Neural crest cell (in vitro differentiated cells): ENCODE measurements at places on chromosomes 11 and 22. TPM values are rescaled to one million over a fixed set of nuclear protein-coding genes. Genes with fewer than 3 reads are reported as not detected.

The ELFN2 gene
- 0.09 and 0.27 TPM in 2 replicates for total RNA-seq

The KCNJ11 gene
- 2.3 TPM in 2 replicates for total RNA-seq

The ART1 gene
- total RNA-seq, result not detected in 2 replicates

The TTC36 gene
- total RNA-seq, result 1.1 and 1.2 TPM in 2 replicates

- no peak for DNase-seq
Observed at GRCh38 chr22:36544107-36544620, 15.2 kb upstream of the EIF3D start.

GRCh38 chr11:104159356-104159755, 4.6 kb downstream of the PDGFD start:
- DNase-seq, result no peak

DNA sequence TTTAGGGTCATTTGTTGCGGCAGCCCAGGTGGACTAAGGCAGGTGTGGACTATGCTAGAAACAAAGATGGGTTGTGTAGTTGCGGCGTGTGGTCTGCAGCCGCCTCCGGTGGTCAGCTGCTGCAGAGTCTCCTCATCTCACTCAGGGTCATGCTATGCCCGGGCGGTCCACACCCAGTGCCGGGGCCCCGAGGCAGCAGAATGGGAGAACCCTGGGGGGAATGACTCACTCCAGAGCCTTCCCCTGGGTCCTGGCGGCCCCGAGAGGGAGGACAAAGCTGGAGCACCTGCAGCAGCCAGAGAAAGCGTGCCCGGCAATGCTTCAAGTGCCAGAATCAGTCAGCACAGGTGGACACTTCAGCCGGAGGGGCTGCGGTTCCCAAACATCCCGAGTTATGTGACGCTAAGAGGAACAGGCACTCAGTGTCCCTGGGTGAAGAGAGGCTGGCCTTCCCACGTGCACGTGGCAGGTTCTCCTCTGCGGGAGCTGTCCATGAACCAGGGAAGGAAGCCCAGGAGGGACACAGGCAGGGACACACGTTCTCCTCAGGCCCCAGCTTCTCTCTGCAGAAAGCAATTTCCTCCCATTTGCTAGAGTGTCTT, 289.6 kb upstream of the B3GAT1 start:
- no peak for DNase-seq

- no peak for DNase-seq
Observed at GRCh38 chr22:22141771-22142591, 102.6 kb upstream of the VPREB1 start.

GRCh38 chr11:73283276-73284000, 11.3 kb downstream of the P2RY6 start:
- DNase-seq, result no peak

GRCh38 chr11:108117746-108118371, 3.5 kb upstream of the ACAT1 start:
- DNase-seq, result no peak

- DNase-seq, result no peak
Observed at GRCh38 chr22:27250418-27250817, 551.1 kb downstream of the MN1 start.

- DNase-seq, result no peak
Observed at GRCh38 chr22:49747130-49747529, 80.5 kb downstream of the BRD1 start.

DNA sequence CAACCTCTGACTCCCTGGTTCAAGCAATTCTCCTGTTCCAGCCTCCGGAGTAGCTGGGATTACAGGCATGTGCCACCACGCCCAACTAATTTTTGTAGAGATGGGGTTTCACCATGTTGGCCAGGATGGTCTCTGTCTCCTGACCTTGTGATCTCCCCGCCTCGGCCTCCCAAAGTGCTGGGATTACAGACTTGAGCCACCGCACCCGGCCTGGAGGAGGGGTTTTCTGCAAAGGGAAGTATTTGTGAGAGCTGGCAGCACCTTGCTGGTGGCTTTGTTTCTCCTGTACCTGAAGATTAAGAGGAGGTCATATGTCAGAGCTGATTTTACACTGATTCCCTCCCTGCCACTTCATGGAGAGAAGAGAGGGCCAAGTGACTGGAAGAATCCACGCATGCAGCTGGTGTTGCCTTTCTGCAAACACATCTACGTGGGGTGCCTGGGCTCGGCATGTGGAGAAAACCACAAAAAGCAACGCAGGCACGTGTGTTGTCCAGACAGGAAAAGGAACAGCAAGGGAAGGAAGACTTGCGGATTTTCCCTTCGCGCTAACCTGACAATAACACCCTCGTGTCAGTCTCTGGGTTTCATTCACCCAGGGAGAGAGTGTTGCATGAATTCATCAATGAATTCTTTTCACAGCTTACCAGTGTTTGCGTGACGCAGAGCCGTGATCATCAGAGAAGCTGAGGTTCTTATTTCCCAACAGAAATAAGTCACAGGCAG, 61.9 kb downstream of the TSPAN18 start:
- no peak for DNase-seq

GRCh38 chr11:36019005-36019596, 75.2 kb downstream of the LDLRAD3 start:
- no peak for DNase-seq

DNA sequence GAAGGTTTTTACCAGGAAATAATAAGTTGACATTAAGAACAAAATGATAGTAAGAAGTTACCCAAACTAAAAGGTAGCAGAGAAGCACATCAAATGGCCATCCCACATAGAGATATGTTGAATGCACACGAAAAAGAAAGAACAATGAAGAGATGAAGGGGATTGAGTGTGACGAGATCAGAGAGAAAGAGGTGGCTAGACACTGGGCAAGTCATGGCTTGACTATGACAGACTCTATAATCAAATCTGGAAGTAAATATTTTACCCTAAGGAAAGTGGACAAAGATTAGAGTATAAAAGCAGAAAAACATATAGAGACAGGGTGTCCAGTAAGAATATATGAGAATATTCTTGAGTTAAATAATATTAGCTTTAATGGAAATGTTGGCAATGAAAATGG, 31.4 kb downstream of the CASP12 start:
- no peak for DNase-seq

DNA sequence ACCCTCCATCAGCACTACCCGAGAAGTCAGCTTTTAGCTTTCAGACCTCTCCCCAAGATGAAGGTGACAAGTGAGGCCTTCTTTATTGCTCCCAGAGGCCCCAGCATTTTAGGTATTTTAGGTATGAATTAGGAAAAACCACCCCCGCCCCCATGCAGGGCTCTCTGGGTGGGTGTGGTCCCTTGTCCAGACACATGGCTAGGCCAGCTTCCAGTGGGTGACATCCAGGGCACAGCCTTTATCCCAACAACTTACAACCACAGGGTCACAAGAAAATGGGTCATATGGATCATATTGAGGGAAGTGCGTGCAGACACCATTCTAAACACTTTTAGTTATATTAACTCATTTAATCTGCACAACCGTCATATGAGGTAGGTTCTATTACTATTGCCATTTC, 42.1 kb downstream of the RIBC2 start:
- DNase-seq, result no peak

- no peak for DNase-seq
Observed at GRCh38 chr11:45028911-45029682, 78.4 kb upstream of the TP53I11 start.

- no peak for DNase-seq
Observed at GRCh38 chr11:95821640-95822039, 31.3 kb downstream of the CEP57 start.
